ENCODE measurements at places on chromosomes 6 and 20. TPM values are rescaled to one million over a fixed set of nuclear protein-coding genes. Genes with fewer than 3 reads are reported as not detected.

DNA sequence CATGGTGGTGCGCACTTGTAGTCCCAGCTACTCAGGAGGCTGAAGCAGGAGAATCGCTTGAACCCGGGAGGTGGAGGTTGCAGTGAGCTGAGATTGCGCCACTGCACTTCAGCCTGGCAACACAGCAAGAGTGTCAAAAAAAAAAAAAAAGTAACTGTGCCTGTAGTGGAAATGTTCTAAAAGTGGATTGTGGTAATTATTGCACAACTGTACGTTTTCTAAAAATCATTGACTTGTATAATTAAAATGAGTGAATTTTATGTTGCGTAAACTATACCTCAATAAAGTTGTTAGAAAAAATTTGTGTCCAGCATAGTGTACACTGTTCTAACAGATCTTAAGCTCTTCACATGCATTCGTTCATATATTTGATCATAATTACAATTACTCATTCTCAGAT is 5.5 kb downstream of the SEC23B start:
- DNase-seq, result no peak

- no peak for DNase-seq
Measured at GRCh38 chr6:158813032-158813431, 6.1 kb downstream of the EZR start.

DNA sequence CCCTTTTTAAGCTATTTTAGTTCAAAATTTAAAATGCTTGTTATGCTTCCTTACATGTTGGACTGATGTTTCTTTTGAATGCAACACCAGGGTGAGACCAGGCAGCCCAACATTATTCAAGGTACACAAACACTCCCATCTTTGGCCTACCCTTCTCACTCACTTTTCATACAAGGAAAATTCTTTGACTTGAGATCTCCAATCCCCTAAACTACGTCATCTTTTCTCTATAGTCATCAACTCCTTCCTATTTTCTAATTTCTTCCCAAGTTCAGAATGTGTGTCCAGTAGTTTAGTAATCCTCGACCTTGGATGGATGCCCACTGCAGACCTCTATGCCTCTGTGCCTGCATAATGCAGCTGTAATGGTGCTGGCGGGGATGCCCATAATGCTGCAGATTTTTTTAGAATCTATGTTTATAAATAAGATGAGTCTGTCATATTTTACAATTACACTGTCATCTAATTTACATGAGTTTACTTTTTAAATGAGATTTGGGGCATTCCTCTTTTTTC is 108.7 kb downstream of the ID4 start:
- DNase-seq, result no peak

- DNase-seq, result no peak
Measured at GRCh38 chr20:21515300-21516179, 1.7 kb upstream of the NKX2-2 start.

- no peak for DNase-seq
Measured at GRCh38 chr6:148177589-148178233, 164.9 kb upstream of the SASH1 start.

- DNase-seq, result no peak
Measured at GRCh38 chr20:25608774-25609173, 15.0 kb downstream of the NANP start.

NRSN1 gene
- not detected for total RNA-seq

PSMB1 gene
- 132 TPM for total RNA-seq

Measured in kidney (tissue), 22 donors.